Neuronal stem cell (in vitro differentiated cells): ENCODE measurements at places on chromosomes 12 and 14.
A peak's percentile ranks its signal among the peaks of the same experiment; 100 is the strongest.

DNA sequence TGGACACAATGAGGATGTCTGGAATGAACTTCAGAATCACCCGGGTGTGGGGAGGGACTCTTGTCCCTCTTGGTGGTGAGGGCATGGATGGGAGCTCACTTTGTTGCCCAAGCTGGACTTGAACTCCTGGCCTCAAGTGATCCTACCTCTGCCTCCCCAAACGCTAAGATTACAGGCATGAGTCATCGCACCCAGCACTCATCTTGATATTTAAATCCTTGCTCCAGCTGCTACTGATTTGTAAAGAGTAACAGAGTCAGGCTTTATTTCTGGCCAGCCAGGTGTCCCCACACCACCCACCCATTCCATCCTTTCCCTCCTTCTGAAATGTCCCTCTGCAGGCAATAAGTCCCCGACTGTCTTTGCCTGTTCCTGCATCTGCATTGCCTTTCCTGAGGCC, 4.9 kb downstream of the DDX54 start:
- no peak for DNase-seq

DNA sequence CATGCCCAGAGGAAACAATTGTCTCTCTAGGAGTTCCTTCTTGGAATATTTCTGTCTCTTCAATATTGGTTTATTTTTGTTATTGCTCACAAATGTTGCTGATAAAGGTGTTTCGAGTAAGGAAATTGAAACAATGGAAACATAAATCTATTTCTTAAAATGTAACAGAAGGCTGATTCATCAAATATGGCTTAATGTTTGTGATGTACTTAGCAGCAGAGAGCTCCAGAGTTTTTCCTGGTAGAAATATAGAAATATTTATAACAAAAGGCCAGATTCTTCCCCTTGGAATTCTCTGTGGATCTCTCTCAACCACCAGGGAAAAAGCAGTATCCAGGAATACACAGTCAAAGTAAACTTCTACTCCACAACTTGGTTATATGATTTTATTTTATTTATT, 149.2 kb upstream of the LRIG3 start:
- DNase-seq = no peak

GRCh38 chr12:113109872-113110599, 25.5 kb downstream of the RASAL1 start:
- no peak for DNase-seq

GRCh38 chr12:14279845-14280244, 85.6 kb upstream of the ATF7IP start:
- DNase-seq = no peak

GRCh38 chr12:117294189-117294603, 67.2 kb downstream of the NOS1 start:
- no peak for DNase-seq

DNA sequence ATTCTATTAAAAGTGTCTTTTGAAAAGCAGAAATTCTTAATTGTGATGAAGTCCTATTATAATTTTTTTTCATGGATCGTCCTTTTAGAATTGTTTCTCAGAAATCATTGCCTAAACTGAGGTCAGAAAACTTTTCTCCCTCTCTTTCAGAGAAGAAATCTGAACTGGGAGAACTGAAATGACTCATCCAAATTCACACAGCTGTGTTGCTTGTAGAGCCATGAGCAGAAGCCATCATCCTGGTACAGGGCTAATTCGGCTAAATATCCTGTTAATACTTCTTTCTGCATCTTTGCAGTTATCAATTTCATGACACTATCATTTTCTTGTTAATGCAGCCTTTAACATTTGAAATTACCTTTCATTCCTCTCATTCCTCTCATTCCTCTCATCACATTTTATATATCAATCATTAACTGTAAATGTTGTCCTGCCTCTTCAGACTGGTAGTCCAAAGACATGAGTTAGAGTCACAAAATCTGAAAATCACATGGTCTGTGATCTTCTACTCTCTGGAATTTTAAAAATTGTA, 15.5 kb downstream of the SLC15A5 start:
- no peak for DNase-seq

DNA sequence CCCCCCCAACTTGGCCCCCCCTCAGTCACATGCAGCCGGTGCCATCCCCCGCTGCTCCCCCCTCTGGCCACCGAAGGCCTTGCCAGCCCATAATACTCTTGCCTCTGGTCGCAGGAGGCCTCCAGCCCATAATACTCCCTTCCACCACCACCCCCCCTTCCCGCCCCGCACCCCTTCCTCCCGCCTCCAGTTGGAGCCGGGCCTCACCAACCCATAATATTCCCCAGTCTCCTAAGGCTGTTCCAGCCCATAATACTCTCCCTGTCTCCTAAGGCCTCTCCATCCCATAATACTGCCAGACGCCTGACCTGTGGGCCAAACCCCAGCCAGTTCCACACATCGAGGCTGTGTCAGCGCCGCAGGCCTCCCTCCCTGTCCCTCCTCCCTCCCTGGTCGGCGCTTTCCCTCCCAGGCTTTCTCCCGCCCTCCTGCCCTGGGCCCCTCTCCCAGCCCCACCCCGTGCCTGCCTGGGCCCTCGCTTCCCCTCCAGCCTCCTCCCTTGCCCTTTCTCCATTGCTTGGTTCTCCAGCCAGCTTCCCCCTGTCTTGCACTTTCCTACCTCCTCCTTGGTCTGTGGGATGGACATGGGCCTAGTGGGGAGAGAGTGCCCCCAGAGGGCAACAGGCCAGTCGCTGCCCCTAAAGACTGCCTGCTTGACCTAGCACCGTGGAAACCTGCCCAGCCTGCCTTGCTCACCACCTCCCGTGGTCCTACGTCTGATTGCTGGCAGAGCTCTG, 6.8 kb upstream of the CHD4 start:
- DNase-seq = peak; percentile 95

DNA sequence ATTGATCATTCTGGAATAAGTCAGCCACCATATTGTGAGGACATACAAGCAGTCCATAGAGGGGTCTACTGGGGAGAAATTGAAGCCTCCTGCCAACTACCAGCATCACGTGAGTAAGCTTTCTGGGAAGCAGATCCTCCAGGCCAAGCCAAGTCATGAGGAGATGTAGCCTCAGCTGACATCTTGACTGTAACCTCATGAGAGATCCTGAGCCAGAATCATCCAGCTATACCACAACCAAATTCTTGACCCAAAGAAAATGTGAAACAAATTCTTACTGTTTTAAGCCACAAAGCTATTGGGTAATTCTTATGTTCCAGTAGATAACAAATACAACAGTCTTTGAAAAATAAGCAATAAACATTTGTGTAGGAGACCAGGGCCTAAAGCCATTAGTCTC, 479.4 kb upstream of the DCN start:
- no peak for DNase-seq

GRCh38 chr12:75834591-75834990, 197.0 kb downstream of the PHLDA1 start:
- no peak for DNase-seq

GRCh38 chr12:119630223-119630780, 36.7 kb downstream of the TMEM233 start:
- no peak for DNase-seq

GRCh38 chr14:23056145-23056955, 970 bp downstream of the CDH24 start:
- DNase-seq = peak; percentile 77

DNA sequence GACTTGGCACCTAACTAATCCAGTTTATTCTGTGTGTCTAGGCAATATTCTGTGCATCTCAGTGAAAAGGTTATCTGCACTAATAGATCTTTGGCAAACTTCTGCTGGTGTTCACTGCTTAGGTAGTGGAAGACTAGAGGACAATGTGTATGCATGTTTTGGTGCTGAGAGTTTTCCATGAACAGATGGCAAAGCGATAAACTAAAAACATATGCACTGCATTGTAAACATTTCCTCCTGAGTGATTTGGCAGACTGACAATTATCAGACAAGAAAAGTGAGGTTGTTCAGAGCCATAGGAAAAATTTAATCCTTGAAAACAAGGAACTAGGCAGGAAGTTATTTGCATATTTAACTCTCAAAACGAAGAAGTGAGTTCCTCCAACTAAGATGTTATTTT, 400.4 kb downstream of the ATP23 start:
- DNase-seq = no peak

DNA sequence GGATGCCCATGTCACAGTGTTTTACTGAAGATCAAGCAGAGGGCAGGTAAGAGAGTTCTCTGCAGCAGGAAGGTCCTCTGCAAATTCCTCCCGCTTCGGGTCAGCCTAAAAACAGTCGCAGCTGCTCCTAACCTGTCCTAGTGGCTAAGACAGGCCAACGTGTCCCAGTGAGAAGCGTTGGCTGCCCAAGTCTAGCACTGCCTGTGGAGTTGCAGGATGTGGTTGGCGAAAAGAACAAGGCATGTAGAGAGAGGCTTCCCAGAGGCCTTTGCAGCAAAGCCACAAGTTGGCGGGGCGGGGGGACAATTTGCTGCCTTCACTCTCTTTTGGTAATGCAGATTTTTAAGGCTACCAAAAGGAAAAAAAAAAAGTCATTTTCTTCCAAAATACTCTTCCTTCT, 340.1 kb downstream of the BCL11B start:
- no peak for DNase-seq

DNA sequence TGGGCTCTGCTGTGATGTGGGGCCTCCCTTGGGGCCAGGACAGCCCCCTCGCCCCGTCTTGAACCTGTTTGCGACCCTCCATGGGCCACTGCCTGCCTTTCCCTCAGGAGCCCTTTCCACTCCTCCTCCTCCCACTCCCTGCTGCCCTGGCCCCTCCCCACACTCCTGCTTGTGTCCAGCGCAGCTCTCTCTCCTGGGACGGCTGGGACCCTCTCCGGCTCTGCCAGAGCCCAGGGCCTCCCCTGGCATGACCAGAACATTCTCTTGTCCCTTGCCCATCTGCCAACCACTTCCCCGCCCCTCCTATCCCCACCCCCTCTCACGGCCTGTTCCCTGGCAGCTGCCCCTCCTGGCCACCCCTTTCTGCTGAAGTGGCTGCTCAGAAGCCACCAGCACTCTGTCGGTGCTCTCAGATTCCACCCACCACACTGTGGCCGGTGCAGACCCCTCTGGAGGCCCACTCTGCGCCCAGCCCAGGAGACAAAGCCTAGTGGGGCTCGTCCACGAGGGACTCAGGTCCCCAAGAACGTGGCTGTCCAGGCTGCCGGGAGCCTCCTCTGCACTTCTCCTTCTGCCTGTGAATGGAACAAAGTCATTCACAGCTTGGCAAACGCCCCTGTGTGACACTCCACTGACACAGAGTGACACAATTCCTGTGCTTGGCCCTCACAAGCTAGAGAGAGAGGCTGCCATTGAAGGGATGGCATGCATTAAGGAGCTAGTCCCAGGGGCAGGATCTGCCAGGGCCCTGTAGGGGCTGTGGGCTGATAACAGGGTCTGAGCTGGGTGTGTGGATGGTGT, 1.4 kb downstream of the ASPG start:
- DNase-seq = no peak

DNA sequence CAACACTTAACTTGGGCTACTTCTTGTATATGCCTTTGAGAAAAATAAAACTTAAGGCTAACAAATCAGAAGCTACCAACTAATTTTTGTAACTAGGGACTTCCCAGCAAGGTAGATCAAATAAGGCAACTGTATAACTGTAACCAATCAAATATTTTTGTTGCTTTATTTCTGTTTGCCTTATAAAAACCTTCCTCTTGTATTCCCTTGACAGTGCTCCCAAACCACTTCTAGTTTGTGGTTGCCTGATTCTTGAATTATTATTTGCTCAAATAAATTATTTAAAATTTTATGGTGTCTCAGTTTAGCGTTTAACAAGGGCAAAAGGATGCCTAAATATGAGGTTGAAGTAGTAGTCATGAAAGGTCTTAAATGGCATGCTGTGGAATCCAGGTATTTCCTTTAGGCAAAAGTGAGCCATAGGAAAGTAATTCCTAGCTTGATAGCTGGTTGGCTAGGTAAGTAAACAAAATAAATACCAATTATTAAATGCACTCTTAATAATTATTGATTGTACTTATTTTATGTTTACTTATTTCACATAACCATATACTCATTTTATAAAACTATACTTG, 632.6 kb downstream of the RPL10L start:
- no peak for DNase-seq

DNA sequence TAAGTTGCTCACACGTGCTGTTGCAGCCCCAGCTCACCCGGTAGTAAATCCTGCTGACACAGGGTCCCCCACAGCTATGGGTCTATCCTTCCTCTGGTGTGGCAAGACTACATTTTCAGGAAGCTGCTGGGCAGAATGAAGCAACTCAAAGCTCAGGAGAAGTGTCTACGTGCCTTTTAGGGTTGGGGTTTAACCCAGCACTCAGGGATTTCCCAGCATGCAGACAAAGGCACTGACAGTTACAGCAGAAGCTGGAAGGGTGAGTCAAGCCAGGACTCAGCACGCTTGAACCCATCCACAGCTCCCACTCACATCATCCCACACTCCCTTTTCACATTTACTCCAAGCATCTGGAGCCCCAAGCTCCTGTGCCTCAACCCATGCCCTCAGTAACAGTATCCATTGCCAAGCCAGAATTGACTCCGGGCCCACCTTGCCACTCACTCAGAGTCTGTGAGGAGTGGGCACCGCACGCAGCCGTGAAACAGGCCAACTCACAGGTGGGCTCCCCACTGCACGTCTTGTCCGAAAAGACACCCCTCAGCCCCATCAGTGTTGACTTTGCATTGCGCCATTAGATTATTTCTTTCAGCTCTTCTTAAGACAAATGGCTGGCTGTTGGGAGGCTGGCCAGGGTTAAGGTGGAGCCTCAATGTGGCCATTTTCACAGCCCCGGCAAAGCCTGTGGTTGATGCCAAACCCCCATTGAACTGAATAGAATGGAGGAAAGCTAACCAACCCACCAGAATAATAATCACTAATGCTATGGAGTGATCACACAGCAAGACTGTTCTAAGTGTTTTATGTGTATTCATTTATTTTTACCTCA, 59.6 kb downstream of the ZFP36L1 start:
- DNase-seq = no peak

DNA sequence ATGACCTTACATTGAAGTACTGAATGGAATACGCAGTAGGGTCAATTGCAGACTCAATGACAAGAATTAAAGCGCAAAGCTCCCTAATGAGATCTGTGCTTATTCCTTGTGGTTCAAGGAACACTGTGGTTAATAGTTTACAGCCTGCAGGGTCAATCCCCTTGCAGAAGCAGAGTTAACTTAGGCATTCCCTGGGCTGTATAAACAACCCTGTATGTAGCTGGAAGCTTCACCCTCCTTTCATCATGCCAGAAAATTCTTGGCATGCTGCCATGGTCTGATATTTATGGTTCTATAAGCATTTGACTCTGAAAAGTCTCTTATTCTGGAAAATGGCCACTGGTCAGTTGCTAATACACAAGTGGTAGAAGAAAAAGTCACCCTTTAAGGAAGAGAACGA, 227.7 kb downstream of the NOVA1 start:
- DNase-seq = no peak
